NCI-H1417 treated with DMSO at 0.1 percent for 48 hours (cell line): ENCODE measurements at places on chromosomes 2 and 18.

GRCh38 chr2:90069290-90069894 is 1377.9 kb downstream of the RPIA start:
- DNase-seq, result no peak

DNA sequence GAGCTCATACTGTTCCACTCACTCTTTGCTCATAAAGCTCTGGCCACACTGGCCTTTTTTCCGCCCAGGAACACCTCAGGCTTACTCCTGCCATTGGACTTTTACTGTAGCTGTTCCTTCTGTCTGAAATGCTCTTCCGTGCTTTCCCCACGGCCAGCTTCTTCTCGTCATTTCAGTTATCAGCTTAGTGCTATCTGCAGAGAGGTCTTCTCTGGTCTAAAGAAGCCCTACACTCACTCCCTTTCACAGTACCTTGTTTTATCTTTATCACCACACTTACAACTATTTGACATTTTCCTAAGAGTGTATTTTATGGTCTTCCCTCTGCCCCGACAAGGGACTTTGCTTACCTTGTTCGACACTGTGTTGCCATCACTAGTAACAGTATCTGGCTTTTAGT is 388.1 kb upstream of the SPRED2 start:
- DNase-seq, result no peak

DNA sequence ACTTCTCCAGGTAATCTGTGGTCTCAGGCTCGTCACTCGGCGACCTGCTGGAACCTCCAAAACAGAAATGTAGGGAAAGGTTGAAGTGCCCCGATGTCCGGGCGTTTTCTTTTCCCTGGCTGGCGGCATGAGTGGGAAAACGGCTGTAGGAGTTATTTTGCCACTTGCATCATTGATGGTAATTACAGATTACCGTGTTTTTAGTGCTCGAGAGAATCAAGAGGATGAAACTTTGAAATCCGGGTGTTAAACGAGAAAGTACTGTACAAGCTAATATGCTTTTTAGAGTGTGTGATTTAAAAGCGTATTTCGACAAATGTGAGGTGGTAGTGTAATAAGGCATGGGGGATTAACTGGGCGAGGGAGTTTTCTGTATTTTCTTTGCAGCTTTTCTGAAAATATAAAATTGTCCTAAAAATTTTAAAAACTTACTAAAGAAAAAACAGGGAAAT is 819 bp downstream of the GRHL1 start:
- no peak for DNase-seq

- no peak for DNase-seq
Measured at GRCh38 chr2:234500394-234501006, 3.6 kb upstream of the ARL4C start.

GRCh38 chr2:194954218-194954617 is 702.8 kb upstream of the SLC39A10 start:
- DNase-seq, result no peak

GRCh38 chr2:43605079-43605655 is 9.3 kb upstream of the THADA start:
- no peak for DNase-seq

DNA sequence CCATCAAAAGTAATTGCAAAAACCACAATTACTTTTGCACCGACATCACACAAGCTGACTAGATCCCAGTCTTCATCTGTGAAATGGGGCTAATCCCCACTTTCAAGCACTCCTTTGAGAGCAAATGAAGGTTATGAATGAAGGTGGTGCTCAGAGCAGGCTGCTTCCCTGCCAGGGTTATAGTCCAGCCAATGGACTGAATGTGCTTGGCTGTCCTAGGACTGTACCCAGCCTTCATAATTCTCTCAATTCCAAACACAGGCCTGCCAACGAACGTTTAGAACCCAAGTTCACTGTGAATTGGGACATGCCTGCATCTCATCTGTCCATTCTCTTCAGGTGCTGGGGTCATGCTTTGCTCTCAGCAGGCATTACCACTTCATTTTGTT is 27.8 kb upstream of the ICOS start:
- no peak for DNase-seq

DNA sequence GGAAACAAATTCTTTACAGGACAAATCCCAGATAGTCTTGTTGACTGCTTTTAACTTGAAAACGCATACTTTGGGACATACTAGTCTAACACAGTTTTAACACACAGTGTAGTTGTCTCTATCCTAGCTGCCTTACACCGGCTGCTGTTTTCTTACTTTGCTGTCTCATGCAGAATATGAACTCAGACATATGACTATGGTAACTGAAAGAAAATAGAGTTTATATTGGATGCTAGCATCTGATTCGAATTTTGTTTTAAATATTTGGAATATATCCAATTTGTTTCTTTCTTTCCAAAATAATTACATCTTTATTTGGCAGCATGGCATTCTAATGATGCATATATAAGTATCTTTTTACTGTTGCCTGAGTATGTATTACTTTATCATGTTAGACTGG is 69.8 kb downstream of the ANKRD12 start:
- no peak for DNase-seq

DNA sequence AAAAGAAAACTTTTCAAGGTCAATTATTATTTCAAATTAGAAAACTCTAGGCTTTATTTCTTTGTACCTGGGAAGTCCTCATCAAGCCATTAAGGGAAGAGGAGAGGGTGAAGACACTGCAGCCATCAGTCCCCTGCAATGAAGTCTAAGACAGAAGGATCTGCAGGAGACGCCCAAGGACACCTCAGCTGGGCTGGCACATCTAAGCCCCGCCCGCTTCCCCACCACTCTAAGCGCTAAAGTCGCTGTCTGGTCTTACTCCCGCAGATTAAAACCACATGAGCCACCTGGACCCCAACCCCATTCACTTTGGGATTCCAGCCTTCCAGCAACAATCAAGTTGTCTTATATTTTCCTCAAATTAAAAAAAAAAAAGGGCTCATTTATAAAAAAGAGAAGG is 104.4 kb downstream of the AFF3 start:
- no peak for DNase-seq

GRCh38 chr2:129610766-129611165 is 368.7 kb upstream of the RAB6C start:
- DNase-seq, result no peak

GRCh38 chr2:70922235-70923234 is 13.2 kb upstream of the ATP6V1B1 start:
- DNase-seq, result peak; percentile 52
